ENCODE measurements at places on chromosomes 3 and 15.
A peak's percentile ranks its signal among the peaks of the same experiment; 100 is the strongest.

- no peak for DNase-seq
These were observed 27.6 kb downstream of the NIPA2 start for GRCh38 chr15:22866079-22866478.

DNA sequence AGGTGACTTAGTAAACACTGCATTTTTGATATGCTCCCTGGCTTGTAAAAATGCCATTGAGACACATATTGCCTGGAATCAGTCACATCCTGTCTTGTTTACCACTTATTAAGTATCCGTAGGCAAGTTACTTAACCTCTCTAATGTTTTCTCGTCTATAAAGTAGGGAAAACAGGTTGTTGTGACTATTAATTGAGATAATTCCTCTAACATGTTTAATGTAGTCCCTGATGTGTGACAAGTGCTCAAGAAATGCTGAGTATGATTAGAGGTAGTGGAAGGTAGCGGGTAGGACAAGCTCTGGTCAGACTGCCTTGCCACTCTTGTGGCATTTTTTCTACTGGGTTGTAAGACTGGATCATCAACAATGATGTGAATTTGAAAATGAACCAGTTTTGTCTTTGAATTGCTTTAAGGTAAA is 54.1 kb downstream of the NFKBIZ start:
- DNase-seq: no peak

- no peak for DNase-seq
These were observed 38.4 kb downstream of the PML start for GRCh38 chr15:74032606-74033561.

- DNase-seq: no peak
These were observed 141.8 kb upstream of the CFAP20DC start for GRCh38 chr3:59191651-59192050.

GRCh38 chr15:57824186-57824585 is 117.7 kb downstream of the POLR2M start:
- no peak for DNase-seq

- DNase-seq: no peak
These were observed 12.9 kb upstream of the APEH start for GRCh38 chr3:49661281-49661680.

DNA sequence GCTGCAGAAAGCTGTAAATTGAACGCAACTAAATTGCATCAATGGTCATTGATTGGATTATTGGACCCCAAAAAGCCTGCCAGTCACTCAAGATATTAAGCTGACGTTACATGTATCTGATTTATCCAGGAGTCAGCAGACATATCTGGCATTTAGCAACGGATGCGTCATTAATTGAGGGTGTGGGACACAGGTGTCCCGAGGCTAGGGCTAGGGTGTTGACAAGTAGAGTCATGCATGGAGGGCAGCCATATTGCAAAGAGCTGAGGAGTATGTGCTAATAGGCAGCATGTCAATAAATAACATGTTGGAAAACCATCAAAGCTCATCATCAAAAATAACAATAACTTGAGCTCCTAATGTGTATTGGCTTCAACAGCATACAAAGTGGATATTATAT is 234.5 kb upstream of the GOLGA6L4 start:
- no peak for DNase-seq

DNA sequence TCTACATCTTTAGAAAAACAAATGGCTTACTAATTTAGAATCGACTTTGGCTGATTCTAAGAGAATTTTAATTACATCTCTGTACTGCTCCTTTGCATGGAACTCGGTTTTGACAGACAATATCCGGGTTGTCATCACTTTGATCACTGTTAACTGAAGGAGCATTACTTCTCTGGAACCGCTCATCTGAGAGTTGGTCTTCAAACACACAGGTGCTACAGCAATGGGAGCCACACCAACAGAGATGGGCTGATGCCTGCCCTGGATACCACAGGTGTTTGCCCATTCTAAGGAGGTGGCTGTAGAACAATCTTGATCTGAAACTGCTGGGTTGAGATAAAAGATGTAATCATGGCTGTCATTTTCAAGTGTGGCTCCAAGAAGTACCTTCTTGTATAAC is 21.6 kb downstream of the LINS1 start:
- no peak for DNase-seq

GRCh38 chr3:49831341-49831740 is 17.6 kb upstream of the UBA7 start:
- DNase-seq: no peak

GRCh38 chr15:82263350-82263749 is 732 bp downstream of the SAXO2 start:
- no peak for DNase-seq

DNA sequence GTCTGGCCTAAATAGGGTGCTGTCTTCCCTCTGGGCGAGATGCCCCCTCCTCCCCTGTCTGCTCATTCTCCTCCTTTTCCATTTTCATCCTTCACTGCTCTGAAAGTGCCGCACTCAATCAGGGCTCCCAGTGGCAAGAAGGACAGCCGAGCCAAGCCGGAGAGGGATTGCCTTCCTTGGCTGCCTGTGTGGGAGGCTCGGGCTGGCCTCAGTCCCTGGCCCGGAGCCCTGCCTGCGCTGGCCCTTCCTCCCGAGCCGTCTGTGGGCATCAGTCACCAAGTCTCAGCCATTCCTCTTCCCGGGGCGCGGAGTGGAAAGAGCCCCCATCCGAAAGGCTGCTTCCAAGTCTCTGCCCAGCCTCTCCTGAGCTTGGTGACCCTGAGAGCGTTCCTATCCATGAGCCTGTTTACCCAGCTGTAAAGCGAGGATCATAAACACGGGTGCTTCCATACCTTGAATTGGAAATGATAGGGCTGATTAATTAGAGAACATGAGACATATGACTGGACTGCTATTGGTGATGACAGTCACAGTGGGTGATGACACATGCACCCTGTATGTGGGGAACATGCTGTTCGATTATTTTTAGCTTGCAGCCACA is 59.1 kb upstream of the TLE3 start:
- DNase-seq: no peak

GRCh38 chr3:113769551-113769950 is 22.7 kb downstream of the ATP6V1A start:
- DNase-seq: no peak

GRCh38 chr15:51801391-51801835 is 28.0 kb upstream of the TMOD3 start:
- no peak for DNase-seq

DNA sequence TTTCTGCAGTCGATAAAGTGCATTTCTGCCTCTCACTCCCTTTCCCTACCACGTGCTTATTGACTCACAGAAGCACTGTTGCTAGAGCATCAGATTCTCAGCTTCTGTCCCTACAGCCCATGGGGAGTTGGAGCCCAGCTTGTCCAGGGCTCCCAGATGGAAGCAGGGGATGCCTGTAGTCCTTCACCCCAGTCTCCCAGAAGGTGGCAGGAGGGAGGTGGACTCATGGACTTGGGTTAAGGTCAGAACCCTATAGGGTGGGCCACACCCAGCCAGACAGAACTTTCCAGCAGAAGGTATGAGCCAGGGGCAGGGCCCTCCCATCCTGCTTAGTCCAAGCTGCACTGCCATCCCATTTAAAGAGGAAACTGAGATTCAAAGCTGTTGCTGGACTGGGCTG is 33.1 kb upstream of the SEMA3F start:
- no peak for DNase-seq

DNA sequence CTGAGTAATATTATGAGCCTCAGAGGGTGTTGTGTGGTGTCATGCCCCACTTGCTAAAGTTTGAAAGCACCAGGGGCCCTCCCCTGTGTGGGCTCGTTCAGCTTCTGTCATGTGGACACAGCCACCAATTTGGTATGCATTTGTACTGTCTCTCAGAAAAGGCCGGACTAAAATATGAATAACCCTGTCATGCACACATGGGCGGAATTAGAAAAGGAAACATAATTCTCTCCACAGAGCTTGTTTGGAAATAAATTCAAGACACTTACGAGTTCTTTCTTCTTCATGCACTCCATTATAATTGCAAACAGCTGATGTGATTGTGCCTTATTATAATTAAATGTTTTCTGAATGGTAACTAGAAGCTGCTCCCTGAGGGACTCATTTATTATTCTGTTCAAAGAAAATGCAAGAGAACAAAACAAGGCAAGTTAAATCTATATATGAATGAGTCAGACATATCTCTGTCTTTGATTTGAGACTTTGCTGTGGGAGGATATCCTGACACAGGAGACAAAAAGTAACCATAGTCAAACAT is 39.1 kb downstream of the TRPM1 start:
- DNase-seq: no peak

- no peak for DNase-seq
These were observed 160.0 kb upstream of the WNT5A start for GRCh38 chr3:55647063-55647462.

GRCh38 chr3:58670506-58671135 is 4.0 kb upstream of the FAM3D start:
- DNase-seq: no peak

DNA sequence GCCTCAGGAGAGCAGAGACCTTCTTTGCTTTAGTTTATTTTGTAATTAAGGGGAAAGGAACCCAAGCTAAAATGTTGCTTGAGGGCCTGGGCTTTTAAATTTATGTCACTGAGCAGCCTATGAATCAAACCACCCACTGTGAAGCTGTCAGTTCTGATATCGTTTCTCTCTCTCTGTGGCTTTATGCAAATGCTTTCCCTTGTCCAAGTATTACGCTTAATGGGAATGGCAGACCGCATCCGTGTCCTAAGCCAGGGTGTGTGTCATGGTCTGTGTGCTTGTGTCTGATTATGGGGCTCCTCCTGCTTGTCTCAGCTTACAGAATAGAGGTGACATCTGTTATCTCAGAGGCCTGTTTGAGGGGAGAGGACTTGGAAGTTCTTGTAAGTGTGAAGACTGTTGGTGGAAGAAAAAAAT is 82.4 kb downstream of the EBLN2 start:
- no peak for DNase-seq

DNA sequence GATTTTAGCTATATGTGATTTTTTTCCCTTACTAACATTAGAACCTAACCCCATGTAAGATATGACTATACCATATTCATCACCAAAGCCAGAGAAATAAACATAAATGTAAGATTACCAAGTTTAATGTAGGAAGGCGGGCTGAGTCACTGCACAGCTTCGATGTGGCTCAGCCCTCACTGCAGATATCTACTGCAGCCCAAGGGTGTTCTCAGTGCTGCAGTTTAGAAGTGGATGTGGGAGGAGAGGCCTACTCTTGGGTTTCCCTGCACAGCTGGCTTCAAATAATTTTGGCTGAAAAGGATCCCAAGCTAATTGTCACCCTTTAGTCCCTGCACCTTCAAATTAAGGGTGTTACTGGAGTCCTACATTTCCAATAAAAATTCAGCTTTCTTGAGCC is 9.3 kb downstream of the ARPP19 start:
- no peak for DNase-seq

DNA sequence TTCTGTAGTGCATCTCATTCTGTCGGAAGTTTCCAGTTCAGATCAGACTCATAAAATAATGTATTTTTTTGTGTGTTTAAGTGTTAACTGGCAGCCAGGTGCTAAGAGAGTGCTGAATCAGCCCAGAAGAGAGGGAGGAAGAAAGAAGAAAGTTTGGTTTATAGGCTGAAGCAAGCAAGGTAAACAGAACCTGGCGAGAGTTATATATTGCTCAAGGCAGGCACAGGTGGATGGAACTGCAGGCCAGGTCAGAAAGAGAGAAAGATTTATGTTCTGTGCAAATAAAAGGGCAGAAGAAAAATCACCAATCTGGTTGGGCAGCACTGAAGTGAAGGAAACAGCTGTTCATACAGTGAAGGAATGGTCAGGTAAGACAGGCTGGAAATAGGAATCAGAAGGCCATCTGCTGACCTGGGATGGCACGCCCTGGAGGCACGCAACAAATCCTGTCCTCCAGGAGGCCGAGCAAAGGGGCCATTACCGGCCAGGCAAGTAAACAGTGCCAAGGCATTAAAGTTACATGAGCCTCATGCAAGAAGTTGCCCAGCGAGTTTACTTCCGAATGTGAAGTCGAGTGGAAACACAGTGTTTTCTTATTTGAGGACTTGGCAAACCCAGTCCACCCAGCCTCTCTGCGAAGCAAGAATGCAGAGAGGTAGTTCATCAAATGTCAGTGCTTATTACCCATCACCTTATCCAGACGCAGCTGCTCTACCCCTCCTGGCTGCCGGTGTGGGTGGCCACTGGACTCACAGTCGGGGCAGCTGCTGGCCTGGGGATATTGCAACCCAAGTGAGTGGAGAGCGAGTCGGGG is 309.8 kb downstream of the VPS13C start:
- DNase-seq: no peak

DNA sequence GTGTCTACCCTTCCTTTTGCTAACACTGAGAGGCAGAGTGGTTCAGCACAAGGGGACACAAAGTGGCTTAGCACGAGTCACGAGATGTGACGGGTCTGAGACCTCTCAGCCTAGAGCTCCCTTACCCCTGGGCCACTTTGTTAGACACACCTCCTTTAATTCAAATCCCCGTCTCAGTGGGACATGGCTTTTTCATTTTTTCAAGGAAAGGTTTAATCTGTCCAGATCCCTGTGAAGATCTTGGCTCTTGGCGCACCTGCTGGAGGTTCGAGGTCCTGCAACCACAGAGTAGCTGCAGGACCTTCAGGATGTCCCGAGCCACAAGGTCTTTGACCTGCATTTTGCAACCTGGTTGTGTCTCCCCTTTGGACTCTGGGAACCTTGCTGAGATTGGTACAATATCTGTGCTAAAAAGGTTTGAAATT is 52.0 kb downstream of the LPP start:
- no peak for DNase-seq

DNA sequence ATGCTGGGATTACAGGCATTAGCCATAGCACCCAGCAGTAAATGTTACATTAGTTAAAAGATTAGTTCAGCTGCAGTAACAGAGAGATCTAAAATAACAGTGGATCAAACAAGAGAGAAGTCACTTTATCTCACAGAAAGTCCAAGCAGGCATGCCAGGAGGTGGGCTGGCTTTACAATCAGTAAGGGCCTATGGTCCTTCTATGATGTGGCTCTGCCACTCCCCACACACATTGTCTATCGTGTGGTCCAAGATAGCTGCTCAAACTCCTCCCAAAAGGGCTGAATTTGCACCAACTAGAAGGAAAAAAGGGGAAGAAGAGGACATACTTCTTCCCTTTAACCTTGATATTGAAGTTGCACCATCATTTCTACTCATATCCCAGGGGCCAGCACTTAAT is 4.6 kb upstream of the RUVBL1 start:
- DNase-seq: no peak

GRCh38 chr15:27936164-27936563 is 163.0 kb downstream of the OCA2 start:
- DNase-seq: no peak

GRCh38 chr3:8567784-8568575 is 66.4 kb downstream of the LMCD1 start:
- DNase-seq: no peak

DNA sequence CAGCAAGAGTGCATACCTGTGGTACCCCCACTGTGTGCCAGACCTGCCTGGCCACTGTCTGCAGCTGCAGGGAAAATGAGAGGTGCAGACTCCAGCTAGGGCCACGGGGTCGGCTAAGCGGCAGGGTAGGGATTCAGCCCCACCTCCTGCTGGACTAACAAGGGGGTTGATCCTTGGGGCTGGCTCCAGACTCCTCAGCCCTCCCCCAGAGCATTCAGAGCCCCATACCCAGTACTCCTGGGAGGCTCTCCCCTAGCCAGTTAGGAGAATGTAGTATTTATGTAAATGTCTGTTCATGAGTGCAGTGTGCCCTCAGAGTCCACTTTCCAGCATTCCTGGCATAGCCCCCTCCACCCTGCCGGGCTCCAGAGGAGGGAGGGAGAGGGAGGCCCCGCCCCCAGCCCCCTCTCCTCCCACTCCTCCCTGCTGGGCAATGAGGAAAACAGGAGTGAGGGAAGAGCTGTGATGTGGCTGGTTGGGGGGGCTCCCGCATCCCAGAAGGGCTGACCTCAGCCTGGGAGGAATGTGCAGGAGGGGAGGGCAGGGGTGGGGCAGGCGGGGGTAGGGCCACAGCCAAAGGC is 4.5 kb upstream of the SEMA3B start:
- DNase-seq: no peak

GRCh38 chr3:146469150-146470017 is at the start of gene PLSCR2:
Gene PLSCR2 (minus strand): TSS chr3:146469561. CDS start chr3:146459904, 9,657 bp downstream.
- DNase-seq: peak; percentile 58
